ENCODE measurements at places on chromosomes 12 and 14.

GRCh38 chr12:50825372-50825838, 17.3 kb upstream of the TMPRSS12 start:
- no peak for DNase-seq

DNA sequence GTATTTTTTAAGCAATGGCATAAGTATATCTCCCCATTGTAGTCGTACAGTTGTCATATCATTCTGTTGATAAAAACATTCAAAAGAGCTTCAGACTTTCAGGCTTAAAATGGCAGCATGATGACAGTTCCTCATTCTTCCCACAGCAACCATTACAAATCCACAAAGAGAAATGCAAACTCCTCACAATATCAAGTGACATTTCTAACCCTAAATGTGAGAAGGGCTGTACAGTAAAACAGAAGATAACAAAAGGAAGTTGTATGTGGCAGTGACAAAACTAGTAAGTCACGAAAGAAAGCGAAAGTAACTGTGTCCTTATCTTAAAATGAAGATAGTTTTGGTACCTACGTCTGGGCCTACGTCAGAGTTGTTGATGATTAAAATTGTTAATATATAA, 46.7 kb downstream of the GXYLT1 start:
- no peak for DNase-seq

DNA sequence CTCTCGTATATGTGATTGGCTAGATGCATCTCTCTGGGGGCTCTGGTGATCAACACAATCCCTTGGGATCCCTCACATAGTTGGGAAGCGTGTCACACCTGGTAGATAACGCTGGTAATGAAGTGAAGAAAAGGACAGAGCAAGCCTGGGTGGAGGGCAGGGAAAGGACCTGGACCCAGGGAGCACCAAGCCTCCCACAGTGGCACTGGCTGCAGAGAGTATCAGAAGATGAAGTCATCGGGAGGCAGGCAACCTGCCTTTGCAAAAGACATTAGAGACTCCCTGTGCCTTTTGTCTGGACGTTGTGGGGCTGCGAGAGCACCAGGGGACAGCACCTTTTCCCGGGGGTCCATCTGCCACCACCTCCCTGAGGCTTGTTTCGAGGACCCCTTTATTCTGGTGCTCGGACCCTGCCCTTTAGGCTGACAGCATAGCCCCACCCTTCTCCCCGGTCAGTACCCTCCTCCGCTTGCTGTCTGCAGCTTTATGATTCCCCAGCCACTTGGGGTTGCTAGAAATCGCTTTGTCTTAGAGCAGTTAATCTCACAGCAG, 116.4 kb downstream of the EML1 start:
- no peak for DNase-seq

DNA sequence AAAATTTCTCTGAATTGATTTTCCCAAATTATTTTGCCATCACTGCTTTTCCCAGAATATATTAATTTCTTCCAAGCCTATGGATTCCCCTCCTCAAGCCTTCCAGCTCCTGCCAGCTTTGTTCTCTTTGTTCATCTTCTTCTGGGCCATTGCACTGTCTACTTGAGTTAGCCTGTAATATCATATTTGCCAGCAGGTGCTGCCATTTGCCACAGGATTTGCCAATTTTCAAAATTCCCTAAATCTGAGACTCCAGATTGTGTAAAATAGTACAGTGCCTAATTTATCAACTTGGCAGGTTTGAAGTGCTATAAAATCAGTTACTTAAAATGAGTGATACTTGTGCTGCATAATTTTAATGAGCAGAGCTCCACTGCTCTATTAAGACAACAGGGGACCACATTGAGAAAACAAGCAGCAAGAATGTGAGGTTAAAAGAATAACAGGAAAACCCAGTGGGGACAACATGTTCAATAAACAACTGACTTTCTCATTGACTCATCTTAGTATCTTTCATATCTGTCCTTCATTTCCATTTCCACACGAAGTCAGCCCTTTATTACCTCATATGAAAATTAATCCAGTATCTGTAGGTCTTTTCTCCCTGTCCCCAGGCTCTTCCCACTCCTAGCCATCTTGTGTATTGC, 84.6 kb upstream of the CCDC196 start:
- no peak for DNase-seq

GRCh38 chr14:104246401-104247335, 108.3 kb downstream of the KIF26A start:
- no peak for DNase-seq

Measured in stimulated activated CD4-positive, alpha-beta T cell treated with anti-CD3 and anti-CD28 coated beads, TNF-alpha, amount 100 ng/mL, for 1 hour (primary cell).